ENCODE measurements at places on chromosomes 5 and 9.

DNA sequence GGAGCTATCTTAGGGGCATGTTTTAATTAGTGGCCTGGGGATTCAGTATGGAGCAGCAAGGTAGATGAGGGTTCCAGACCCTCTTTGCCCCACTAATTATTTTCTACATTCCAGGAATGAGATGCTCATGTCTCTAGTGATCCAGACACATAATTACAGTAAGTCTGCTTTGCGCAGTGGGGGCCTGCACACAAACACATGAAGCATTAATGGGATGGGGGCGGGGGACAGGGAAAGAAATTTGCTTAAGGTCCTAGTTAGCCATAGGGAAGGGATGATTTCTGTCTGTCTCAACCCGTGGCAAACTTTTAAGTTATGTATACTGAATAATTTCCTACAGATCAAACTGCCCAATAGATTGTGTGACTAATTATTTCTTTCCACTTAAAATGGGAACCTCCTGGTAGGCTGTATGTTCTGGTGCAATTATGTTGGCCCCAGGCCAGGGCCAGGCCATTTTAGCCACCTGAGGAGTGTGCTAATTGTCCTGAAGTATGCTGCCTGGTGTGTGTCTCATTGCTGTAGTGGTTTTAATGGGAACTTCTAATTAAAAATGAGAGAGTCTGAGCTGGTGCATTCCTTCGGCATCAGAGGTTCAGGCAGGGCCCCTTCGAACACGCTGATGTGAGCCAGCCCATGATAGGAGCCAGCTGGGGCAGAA is 134.4 kb downstream of the PTTG1 start:
- no peak for DNase-seq

DNA sequence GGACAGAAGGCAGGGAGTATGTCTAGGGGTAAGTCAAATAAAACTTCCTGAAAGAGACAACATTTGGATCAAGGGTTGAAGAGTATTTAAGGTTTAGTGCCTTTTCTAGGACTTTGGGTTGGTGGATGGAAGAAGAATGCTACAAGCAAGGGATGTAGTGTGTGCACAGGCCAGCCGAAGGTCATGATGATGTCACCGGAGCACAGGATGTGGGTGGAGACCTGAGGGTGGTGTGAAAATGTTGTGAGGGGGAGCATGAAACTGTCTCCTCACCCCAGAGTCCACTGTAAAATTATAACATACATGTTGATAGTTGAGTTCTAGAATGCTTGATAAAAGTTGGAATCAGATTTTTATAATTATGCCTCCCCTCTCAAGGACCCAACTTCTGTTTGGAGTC is 553.3 kb upstream of the SGCD start:
- no peak for DNase-seq

DNA sequence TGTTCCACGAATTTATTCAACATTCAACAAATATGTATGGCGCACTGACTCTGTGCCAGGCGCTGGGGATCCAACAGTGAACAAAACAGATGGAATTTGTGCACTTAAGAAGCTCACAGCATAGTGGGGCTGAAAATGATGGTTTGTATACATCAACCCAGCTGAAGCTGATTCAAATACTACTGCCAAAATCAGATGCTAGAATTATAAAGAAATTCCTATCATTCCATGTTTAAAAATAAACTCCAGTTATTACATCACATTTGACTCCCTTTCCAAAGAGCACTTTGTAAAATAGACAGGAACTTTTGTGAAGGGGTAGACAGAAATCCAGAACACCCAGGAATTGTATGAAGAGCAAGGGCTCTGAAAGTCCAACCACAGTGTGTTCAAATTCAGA is 54.1 kb downstream of the ZNF608 start:
- DNase-seq = no peak

DNA sequence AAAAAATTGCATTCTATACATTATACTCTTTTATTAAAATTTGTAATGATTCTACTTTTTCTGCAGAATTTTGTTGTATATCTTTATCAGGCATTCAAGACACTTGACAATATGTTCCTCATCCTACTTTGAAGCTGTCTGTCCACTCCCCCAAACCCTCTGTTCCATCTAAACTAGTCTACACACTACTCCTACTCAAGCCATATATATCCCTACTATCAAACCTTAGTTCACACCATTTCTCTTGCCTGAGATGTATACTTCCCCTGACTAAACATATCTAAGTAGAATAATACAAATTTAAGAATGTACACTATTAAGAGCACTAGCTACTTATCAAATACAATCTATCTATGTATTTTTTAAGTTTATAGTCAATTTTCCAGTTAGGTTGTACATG is 107.1 kb upstream of the FTMT start:
- no peak for DNase-seq

GRCh38 chr9:130444565-130445221 is at the start of gene ASS1:
Gene ASS1, plus strand, starts transcription at chr9:130444961. Its CDS starts 7,268 bp downstream, at chr9:130452229.
- no peak for DNase-seq

GRCh38 chr5:139181835-139182452 is 16.2 kb downstream of the SIL1 start:
- DNase-seq = no peak

GRCh38 chr9:551986-552929 is 289.2 kb upstream of the DMRT1 start:
- DNase-seq = no peak

DNA sequence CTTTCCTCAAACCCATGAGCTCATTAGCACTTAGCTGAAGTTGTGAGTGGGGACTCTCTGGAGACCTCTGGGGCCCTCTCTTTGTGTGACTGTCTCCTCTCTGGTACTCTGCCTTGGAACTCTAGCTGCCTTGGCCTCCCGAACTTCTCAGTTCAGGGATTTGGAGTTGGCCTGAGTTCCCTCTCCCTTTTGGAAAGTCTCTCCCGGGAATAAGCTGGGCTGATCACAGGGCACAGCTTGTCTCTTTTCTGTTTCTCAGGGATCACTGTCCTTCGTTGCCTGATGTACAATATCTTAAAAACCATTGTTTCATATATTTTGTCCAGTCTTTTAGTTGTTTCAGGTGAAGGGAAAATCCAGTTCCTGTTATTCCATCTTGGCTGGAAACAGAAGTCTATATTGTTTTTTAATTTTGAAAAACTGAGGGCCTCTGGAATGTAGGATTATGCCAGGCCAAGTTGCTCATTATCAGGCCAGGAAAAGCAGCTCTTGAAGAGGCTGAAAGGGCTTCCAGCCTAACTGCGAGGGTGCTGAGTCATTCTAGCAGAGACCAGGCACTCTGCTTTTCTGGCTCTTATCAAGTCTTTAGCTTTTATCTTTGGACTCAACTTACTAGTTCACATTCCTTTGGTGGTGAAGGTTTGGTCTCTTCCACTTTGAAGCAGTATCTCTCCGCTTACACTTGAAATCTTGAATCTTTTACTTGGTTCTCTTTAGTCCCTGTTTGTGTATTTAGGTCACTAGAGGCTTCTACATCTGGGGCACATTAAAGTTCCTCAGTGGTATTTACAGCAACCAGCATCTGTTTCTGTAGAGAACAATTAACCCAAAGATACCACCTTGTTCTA is 8.4 kb upstream of the RGS3 start:
- DNase-seq = no peak

DNA sequence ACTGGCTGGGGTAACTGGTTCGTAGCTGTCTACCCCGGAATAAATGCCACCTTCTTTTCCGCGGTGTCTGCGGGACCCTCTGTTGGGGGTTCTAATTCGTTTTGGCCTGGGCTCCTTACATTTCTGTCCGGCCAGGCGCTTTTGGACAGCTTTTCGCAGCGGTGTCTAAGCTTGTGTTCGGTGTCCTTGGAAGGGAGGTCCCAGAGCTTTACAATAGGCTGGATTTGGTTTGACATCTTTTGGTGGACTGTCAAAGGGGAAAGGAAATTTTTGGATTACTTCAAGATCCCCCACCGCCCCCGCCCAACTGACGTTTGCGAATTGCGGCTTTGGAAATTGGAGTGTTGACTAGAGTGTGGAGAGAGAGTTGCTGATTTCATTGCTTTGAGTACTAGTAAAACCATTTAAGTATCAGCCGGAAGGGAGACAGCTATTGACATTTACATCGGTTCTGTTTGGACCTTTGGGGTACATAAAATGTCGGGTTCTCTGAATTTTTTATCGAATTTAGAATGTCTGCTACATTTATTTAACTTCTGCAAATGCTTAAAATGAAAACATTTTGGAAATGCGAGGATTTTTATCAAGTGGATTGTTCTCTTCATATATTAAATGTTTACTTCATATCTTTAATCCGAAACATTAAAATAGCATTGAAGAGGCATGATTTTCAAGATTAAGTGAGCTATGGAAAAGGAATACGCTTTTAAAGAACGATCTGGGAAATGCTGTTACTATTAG is 4.7 kb upstream of the PURA start:
- DNase-seq = no peak

DNA sequence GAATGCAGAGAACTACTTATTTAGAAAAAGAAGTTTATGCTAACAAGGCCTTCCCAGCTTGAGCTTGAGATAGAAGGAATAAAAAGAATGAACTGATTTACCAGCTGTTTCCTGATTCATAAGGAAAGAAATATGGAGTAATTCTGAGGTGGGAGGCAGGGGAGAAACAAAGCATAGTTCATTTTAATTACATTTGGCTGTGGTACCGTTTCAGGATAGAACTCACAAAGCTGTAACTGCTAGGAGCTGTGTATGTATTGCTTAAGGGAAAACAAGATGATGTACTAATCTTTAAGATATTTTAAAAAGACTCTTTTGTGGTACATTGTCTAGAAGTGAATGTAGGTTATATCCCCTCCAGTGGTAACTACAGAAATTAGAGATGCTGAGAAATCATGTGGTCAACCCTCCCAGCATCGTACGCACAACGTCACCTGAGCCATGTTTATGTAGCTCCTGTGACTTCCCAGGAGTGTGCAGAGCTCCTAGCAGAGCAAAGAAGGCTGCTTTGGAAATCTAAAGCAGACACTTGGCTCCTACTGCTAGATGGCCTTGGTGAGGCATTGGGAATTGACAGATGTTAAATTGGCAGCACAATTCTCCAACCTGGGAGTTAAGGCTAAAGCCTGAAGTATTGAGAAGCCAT is 208.3 kb upstream of the VLDLR start:
- DNase-seq = no peak

DNA sequence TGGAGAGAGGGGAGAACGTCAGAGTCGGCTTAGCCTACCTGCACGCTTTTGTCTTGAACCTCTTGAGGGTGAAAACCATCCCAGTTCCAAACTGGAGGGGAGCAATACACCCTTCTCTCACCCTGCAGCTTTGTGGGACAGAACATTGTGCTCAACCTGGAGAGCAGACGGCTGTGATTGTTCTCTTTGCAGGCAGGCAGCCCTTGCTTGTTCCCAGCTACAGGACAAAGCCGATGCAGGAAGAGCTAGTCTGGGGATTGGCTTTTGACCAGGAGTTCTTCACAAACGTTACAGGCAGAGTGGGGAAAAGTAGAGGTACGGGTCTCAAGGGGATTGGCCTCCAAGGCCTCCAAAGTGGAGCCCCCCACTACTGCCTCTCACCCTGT is 33.9 kb upstream of the ARHGAP26 start:
- no peak for DNase-seq

GRCh38 chr9:14215614-14216013 is 98.3 kb downstream of the NFIB start:
- DNase-seq = no peak

GRCh38 chr5:33400675-33401074 is 40.1 kb upstream of the TARS1 start:
- DNase-seq = peak; percentile 13

- no peak for DNase-seq
These were observed 14.7 kb upstream of the CDK7 start for GRCh38 chr5:69219939-69220338.

DNA sequence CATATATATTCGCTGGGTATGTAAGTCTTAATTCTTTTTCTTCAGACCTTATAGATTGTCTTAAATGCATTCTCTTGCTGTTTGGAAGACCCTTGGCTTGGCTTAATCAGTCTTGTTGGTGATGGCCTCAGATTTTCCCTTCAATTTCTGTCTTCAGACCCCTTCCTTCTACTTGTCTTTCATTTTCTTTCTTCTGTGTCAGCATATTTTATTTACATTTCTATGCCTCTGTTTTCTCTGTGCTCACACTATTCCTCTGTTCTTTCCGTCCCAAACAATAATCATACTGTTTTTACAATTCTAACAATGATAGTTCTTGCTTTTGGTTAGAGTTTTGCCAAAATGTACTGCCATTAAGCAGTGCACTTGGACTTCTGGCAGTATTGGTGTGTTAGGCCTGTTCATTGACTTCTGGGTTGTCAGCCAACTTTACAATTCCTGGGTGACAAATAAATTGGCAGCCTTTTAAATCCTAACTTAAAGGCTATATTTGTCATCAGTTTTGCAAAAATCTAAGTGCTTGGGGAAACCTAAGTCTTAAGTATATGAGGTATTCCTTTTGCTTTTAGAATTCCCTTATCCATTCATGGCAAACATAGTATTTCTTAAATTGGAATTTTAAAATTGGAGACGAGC is 8.0 kb downstream of the SRFBP1 start:
- no peak for DNase-seq

- no peak for DNase-seq
These were observed 96.2 kb upstream of the PAPPA start for GRCh38 chr9:116057371-116057770.

GRCh38 chr9:77435277-77435676 is 212.8 kb downstream of the GNA14 start:
- no peak for DNase-seq

DNA sequence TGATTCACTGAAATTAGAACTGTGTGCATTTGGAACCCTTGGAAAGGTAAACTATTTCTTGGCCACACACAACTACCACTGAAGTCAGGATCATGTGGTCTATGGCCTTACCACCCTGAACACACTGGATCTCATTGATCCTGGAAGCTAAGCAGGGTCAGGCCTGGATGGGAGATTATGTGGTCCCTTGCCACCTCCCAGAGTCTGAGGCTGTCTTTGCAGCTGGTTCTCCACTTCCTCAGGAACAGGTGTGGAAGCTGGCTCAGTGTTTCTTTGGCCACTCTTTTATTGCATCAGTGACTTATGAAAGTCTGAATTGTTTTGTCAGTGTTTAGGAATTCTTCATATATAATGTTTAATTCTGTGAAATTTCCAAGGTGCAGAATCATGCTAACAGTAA is 89.2 kb downstream of the TEK start:
- no peak for DNase-seq

- no peak for DNase-seq
These were observed 62.8 kb downstream of the PFDN1 start for GRCh38 chr5:140239939-140240700.

DNA sequence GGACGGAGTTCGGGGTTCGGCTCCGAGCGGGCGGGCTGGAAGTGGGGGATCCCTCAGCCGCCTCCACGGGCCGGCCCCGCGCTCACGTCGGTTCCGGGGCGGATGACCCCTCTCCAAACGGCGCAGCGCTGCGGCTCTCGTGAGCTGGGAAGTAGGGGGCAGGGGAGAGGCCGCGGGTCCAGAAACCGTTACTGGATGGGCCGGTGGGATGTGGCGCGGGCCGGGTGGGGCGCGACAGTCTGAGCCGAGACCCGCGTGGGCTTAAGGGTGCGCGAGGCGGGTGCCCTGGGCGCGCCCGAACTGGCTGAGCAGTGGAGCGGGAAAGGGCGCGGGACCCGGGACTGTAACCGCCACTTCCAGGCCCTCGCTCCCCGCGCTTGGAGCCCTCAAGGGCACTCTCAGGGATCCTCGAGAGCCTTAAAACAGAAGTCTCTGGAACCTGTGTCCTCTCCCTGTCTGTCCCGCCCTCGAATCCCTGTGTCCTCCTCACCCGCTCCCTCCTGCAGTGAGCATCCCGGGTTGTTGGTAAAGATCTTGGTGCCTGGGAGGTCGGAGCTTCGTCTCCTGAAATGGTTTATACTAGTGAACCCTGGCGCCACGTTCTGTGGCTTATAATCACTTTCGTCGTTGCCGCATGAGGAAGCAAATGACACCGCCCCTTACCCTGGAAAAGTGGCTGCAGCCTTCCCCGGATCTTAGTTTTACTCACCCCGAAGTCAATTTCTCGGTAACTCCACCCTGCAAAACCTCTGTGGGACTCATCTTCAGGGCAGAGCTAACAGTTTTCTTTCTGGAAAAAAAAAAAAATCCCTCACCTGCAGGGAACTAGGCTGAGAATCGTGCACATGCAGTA is 571 bp upstream of the MARCHF11 start:
- DNase-seq = no peak
